ENCODE measurements at places on chromosomes 2 and 18.

- DNase-seq, result no peak
These were observed 69.2 kb upstream of the EDAR start for GRCh38 chr2:109058191-109058632.

GRCh38 chr2:23617811-23618215 lies 232.8 kb downstream of the KLHL29 start:
- no peak for DNase-seq

DNA sequence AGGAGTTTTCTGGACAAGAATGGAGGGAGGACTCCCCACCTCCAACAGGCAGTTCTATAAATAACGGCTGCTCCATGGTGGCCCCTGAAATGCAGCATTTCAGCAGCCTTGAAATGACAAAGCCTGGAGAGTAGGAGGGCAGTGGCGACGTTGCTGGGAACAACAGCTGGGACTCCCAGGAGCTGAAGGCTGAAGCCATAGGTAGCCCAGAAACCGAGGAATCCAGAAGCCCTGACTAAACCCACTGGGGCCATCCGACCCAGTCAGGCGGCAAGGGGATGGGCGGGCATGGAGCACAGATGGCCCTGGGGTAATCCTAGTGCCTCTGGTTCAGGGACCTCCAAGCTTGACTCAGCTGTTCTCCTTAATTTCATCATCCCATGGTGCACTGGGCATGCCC lies 9.0 kb downstream of the PRKAG3 start:
- no peak for DNase-seq

- no peak for DNase-seq
These were observed 97.3 kb upstream of the GCFC2 start for GRCh38 chr2:75807992-75808391.

DNA sequence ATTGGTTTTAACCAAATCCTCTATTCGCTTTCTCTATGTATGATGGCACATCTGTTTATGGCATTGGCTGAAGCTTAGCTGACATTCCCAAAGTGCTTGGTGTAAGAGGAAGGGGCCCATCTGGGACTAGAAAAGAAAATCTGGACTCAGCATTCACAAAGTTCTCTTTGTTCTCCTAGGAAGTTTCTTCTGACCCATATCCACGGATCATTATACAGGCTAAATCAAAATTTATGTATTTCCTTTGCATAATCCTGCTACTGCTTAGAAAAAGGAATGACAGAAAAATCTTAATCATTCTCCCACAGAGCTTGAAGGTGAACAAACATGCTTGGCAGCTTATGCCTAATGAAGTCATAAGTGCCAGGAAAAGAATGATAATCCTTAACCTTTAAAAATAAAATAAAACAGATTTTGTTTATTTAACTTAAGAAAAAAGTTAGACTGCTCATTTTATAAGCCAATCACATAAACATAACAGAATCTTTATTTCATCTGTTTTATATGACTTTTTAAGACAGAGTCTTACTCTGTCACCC lies 88.4 kb downstream of the NYAP2 start:
- no peak for DNase-seq

- DNase-seq, result no peak
These were observed 665.4 kb upstream of the HS6ST1 start for GRCh38 chr2:128984081-128984480.

DNA sequence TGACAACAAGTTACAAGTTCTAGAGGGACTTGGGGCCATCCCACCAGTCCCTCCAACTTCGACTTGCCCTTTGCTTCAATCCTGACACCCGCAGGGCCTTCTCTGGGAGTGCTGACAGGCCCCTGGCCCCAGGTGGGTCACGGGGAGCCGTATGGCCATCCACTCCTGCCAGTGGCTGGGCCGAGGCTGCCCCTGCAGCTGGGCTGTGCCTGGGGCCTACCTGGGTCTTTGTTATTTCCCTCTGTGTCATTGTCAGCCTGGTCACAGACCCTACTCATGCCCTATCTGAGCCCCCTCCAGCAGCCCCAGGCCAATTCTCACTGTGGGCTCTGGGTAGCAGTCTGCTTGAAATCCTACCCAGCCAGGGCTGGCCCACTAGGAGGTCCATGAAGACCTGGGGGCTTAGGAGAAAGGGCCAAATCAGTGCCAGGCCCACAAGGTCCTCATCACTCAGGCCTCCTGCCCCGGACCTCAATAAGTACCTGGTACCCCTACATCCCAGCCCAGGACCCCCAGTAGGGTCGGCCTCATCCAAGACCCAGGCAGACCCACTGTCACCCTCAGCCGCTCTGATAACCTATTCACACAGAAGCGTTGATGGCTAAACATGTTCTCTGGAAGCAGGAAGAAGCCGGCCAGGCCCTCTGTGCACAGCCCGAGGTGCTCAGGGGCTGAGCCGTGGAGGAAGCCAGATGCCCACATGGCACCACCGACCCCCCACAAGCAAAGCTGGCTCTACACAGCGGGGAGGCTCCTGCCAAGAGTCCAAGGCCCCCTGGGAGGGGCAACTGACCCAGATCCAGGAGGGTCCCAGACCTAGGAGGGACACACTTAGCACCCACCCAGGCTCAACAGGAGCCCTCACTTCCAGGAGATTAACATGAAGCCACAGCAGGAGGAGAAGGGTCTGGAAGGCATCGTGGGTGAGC lies 57.7 kb downstream of the BIN1 start:
- no peak for DNase-seq

DNA sequence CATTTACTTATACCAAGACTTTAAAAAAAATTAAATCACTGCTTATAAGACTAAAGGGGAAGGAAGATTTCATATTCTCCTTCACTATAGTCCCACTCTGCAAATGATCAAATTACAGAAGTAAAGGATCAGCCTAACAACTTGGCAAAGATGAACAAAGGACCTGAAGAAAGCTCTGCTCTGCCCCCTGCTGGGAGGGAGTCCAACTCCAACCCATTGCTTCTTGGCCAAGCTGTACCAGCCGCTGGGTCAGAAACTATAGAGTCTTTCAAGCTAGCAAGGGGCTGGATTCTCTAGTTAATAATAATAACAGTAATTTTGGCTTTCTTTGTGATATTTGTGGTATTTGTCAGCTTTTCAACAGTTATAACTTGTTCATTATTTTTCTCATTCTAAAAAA lies 927.0 kb upstream of the CRIM1 start:
- DNase-seq, result no peak

GRCh38 chr2:207901401-207901800 lies 123.9 kb downstream of the PLEKHM3 start:
- no peak for DNase-seq

GRCh38 chr2:105893011-105893995 lies 148.6 kb downstream of the NCK2 start:
- no peak for DNase-seq

DNA sequence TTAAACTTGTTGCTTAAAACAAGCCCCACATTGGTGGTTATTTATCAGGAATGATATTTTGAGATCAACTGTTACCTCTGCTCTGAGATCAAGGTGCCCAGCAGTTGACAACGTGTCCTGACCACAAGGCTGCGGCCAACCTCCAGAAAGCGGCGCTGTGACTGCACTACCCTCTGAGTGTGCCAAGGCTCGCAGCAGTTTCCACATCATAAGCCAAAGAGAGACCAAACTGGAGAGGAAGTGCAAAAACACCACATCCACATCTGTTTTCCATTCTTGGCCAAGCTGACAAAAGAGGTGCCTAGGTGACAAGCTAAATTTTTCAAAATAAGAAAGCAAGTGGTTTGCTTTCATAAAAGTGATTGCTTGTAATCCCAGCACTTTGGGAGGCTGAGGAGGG lies 410.8 kb upstream of the POU3F3 start:
- DNase-seq, result no peak

DNA sequence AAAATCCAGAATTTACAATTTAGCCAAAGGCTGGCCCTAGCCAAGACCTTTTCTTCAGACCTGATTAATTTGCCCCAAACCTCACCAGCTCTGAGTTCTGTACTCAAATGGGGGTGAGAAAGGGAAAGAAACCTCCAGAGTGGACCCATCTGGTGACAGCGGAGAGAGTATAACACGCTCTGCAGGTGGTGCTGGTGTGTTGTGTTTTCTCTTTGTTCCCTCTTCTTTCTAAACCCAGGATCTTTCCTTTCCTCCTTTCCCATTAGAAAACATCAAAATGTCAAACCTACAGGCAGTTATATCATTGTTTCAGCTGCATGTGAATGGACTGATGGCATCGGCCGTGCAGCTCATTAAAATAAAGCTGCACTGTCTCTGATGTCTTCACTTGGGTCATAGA lies 253.2 kb upstream of the SP5 start:
- no peak for DNase-seq

DNA sequence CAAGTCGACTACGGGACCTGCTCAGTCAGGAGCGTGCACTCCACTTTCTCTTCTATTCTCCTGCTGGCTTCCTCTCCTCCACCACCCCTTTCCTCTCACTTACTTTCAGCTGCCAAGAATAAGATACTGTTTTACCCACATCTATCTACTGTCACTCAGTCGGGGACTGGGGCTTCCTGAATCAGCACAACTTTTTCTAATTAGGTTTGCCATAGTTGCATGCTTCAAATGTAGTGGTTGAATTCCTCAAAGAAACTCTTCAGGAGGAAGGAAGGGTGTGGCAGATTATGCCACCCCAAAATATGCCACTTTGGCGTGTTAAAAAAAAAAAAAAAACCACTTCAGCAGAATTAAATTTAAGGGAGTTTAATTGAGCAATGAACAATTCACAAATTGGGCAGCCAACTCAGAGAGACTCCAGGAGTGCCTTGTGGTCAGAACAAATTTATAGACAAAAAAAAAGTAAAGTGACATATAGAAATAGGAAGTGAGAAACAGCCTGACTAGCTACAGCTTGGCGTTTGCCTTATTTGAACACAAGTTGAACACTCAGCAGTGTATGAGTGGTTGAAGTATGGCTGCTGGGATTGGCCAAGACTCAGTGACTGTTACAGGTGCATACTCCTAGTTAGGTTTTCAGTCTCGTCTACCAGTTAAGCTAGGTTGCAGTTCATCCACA lies 32.5 kb upstream of the RMDN2 start:
- no peak for DNase-seq

DNA sequence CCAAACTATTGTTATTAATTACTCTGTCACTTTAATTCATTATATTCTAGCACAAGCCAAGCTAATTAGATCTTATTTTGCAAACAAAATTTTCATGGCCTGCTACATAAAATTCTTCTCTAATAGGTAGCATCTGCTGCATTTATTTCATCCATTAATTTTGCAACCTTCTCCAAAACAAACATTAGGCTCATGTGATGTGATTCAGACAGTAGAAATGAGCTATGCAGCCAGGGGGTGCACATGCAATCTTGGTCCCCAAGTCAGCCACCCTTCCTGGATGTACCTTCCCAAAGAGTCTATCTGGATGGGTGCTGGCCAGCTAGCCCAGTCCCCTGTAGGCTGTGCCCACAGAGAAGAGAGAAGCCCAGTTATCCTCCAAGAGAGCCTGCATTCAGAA lies 242.1 kb upstream of the OSR1 start:
- no peak for DNase-seq

DNA sequence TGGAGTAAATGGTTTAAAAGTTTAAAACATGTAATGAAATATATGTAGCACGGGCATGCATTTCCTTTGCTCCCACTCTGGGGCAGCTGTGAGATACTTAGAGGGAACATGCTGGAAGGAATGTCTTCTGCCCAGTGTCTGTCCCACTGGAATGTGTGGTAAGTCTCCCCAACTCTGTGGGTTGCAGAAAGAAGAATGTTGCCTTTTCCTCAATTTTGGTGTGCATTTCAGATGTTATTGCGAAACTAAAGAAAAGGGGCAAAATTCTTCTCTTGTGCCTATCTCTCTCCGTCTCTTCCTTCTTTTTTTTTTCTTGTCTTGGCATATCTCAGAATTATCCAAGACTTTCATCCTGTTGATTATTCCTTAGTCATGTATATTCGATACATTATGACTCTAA lies 201.1 kb downstream of the SH3RF3 start:
- no peak for DNase-seq

- no peak for DNase-seq
These were observed 480.4 kb downstream of the PARD3B start for GRCh38 chr2:205025580-205026240.

DNA sequence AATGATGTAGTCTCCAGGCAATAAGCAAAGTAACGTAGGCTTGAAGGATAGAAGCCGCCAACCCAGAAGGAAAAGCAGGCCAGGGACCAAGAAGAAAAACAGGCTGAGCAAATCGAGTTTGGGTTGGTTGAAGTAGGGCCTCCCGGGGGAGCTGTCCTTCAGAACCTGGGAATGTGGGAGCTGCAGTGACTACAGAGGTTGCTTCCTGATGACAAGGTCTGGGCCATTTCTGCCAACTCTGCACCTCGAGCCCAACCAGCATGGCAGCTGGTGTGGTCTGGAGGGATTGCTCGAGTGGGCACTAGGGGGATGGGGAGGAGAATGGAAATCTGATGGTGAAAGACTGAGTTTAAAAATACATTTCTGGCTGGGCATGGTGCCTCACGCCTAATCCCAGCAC lies 14.1 kb downstream of the ACMSD start:
- no peak for DNase-seq

DNA sequence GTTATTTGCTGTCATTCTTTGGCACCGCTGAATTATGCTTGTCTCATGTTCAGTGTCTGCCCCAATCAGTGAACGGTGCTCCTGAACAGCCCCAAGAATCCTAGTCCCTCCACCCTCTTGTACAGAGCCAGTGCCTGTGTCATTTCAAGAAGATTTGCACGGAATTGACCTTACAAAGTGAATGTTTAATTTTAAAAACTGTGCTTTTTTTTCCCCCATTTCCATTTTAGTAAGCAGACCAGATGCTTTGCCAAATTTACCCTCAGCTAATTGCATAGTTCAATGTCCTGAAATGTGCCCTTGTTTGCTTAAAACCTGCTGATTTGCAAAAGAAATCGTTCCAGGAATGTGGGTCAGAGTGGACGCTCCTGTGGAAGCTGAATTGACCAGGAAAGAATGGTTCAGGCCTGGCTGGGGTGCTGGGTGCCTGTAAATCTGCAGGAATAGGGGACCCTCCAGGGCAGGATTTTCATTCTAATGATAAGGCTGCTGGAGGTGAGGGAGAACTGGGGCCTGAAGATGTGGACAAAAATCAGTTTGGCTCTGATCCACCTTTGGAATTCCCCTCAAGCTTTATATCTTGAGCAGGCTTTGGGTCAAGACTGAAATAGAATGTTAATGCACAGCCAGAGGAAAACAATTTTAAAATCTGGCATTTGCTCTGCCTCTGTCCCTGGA lies 20.1 kb downstream of the TMEM17 start:
- DNase-seq, result no peak
